ENCODE measurements at places on chromosomes 16 and 17.

- DNase-seq: no peak
Measured at GRCh38 chr17:75231071-75231470, 25.6 kb downstream of the NUP85 start.

DNA sequence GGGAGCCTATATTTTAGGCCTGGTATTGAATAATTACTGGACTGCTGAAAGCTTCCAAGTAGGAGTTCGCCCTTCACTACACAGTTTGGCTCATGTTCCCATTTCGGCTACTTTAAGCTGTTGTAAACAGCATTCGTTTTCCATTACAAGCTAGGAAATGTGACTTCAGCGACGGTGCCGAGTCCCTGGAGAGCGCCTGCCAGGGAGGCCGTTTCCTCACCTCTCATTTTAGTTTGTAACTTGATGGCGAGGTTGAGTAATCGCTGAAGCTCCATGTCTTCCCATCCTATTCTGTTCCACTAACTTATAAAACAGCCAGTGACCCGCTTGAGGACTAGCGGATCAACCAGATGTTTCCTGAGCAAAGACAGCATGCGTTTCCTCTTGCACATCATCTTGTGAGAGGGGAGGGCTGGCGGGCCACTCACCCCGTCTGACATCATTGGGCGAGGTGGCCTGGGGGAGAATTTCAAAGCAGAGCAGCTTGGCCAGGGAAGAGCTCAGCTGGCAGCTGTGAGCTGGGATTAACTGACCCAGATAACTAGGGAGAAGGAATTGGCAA lies 32.9 kb downstream of the PCTP start:
- no peak for DNase-seq

DNA sequence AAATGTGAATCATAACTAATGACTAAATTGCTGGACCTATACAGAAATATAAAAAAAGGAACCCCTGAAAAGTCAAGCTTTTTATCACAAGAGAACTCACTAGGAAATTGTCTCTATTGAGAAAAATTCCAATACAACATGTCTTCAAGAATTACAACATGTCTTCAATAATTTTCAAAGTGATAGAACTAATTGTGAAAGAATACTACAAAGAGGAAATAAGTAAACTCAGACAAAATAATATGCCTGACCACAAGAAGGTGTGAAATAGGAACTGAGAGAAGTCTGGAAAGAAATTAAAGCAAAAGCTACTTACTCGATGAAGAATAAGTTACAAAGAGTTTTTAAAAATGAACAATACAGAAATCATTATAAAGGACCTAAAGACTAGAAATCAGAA lies 29.9 kb upstream of the OR1G1 start:
- DNase-seq: no peak

DNA sequence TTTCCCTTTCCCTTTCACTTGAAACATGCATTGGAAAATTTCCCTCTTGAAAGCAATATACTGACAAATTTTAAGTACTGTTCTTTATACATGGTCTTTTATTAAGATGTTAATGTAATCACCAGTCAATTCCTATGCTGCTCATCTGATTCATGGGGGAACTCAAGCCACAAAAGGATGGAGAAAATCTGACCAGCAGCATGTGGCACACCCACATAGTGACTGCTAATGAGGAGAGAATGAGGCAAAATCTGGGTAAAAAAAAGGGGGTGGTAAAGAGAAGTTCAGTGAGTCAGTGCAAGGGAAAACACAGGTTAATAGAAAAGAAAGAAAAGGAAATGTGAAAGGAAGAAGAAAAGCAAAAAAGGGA lies 11.3 kb downstream of the RFFL start:
- no peak for DNase-seq

DNA sequence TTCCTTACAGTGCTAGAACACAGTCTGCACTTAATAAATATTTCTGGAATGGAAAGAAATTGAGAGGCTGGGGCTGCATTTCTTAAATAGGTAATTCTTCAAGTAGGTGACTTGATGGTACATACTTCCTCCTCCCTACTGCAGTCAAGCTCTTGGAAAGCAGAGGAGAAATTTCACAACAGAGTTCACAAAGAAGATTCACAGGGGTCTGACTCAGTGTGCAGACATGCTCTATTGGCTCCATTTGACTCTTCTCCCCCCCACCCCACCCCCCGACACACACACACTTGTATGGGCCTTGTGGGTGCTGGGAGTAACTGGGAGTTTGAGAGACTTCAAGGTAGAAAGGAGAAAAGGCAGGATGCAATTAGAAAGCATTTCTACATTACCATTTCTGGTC lies 6.2 kb upstream of the MYOCD start:
- no peak for DNase-seq

DNA sequence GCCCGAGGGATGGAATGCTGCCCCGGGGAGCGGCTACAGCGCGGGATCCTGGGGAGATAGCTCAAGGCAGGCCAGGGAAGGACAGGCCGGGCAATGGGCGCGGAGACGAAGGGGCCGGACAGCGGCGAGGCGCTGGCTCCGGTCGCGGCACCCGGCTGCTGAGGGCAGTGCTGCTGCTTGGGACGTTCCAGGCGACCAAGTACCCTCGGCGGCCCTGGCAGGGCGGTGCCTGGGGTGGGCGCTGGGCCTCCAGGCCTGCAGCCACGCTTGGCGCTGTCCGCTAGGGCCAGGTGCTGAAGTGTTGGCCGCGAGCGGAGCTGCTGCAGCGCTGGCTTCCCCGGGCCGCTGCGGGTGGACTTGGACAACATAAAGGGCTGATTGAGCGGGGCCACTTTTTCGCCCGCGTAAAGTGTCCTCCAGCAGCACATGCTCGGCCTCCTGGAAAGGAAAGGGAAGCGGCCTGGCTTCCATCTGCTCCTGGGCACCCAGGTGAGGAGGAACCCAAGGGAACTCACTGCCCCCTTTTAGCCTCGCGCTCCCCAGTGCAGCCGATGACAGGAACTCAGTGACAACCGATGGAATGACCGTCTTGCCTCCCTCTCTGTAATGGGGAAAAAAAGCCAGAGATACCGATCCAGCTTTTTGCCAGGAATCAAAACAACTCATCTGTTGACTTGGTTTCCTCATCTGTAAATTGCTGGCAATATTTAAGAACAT lies 23.7 kb downstream of the CLEC3A start:
- no peak for DNase-seq

Measured in stimulated activated CD8-positive, alpha-beta memory T cell treated with anti-CD3 and anti-CD28 coated beads, Interleukin-7, amount 100 ng/mL, for 1 hour (primary cell).